Common myeloid progenitor, CD34-positive (primary cell): ENCODE measurements at places on chromosomes 5 and 9.

GRCh38 chr9:90469865-90470387 lies 172.7 kb downstream of the DIRAS2 start:
- DNase-seq: no peak

- no peak for DNase-seq
Measured at GRCh38 chr5:13941468-13941867, 3.0 kb downstream of the DNAH5 start.

DNA sequence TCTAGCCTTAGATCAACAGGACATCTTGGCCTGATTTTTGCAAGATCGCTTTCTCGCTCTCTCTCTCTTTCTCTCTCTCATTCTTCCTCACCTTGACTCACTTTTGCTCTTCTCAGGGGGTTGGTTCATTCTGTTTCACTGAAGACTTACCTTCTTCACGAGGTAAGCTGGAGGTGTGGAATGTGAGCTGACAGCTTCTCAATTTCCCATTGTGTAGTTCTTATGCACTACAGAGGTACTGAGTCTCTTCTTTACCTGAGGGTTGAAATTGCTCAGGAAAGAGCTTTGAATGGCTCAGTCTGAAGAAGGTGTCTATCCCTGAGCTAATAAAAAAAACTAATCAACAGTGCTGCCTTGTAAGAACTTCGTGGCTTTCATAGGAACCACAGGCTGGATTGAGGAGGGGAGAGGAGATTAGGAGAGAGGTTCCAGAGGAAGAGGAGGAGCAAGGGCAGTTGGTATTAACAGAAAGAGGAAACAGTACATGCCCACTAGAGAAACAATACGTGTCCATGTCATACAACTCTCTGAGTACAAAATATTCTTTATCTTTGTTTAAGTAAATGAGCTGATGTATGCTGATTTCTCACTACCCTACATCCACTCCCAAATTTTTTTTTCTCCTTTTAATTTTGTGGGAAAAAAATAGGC lies 192.2 kb downstream of the TMEM167A start:
- DNase-seq: no peak

GRCh38 chr5:103208460-103208859 lies 50.1 kb upstream of the MACIR start:
- no peak for DNase-seq

- DNase-seq: no peak
Measured at GRCh38 chr9:113425072-113425471, 14.5 kb downstream of the C9orf43 start.

- DNase-seq: no peak
Measured at GRCh38 chr5:61082516-61083280, 79.6 kb downstream of the SMIM15 start.

DNA sequence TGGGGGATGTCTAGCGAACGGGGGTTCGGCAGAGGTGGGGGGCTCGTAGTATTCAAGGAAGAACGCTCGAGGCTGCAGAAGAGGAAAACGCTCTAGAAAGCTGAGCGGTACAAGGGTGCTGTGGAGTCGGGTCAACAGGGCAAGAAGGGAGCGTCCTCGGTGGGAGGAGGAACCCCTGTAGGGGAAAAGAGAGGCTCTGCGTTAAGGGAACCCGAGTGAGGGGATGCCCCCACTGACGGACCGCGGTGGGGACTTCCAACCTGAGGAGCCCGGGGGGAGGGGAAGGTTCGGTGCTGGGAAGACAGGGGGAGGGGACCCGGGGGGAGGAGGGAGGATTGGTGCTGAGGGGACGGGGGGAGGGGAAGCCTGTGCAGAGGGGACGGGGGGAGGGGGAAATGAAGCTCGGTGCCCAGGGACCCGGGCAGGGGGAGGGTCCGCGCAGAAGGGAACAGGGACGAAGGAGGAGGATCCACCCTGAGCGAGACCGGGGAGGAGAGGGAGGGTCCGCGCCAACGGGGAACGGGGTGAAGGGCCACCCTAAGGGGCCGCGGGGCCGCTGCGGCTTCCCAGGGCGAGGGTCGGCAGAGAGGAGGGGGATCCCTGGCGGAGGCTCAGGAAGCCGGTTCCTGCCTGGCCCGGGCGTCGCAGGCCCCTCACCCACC lies 621 bp downstream of the NR6A1 start:
- DNase-seq: peak; percentile 68

GRCh38 chr9:18331808-18332209 lies 142.1 kb upstream of the ADAMTSL1 start:
- DNase-seq: no peak

GRCh38 chr5:142017832-142018427 lies 5.1 kb upstream of the GNPDA1 start:
- DNase-seq: peak; percentile 91

GRCh38 chr5:127396490-127397155 lies 106.0 kb downstream of the MEGF10 start:
- DNase-seq: no peak

DNA sequence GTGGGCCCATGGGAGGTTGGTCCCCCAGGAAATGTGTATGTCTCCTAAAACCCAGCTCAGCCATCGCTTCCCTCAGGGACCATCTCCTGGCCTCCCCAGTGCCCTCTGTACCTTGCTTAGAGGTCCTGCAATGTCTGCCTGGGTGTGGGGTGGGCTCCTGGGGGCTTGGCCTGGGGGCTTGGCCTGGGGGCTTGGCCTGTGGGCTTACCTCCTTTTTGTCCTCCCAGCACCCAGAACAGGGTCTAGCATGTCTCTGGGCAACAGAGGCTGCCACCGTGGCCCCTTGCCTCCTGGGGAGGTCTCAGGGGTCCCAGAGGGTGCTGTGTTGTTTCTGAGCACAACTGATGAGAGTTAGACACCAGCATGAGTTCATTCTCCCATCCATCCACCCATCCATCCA lies 10.7 kb upstream of the VAV2 start:
- no peak for DNase-seq

GRCh38 chr5:64767959-64768357 lies 533 bp downstream of the SREK1IP1 start:
- DNase-seq: peak; percentile 14

GRCh38 chr9:86842573-86842972 lies 104.7 kb downstream of the GAS1 start:
- DNase-seq: no peak

DNA sequence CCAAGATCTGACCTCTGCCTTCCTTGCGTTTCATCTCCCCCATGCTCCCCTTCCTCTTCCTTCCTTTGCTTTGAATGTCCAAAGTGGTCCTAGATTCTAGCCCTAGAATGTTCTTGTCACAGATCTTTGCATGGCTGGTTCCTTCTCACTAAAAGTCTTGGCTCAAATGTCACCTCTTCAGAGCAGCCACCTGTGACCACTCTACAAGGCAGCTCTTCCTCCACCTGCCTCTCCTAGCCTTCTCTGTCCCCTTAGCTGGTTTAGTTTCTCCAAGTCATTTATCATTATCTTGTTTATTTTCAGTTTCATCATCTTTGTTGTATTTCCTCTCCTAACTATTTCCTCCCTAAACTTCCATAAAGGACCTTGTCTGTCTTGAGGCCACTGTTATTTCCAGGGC lies 7.1 kb upstream of the OCLN start:
- DNase-seq: no peak

DNA sequence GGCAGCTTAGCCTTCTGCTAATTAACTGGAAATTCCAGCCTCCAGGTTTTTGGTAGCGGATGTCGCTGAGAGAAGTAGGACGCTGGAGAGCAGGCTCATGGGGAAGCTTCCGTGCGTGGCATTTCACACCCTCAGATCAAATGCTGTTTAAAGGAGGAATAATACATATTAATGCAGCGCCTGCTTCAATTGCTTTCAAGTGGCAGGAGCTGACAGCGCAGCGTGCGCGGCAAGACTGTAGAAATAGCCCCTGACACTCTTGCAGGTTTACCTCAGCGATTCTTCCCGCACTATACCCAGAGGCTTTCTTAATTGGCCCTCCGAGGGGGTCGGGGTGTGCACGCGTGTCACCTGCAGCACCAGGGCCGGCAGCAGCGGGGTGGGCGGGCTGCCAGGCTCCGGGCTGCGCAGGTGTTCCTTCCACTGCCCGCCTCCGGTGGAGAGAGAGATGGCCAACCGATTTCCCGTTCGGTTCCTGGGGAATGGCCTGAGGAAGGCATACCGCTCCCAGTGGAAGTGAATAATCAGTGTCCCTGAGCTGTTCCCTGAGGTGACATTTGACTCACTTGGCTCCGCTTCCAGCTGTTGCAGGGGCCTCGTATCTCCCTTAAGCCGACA lies 427.9 kb downstream of the KCTD16 start:
- DNase-seq: no peak

- no peak for DNase-seq
Measured at GRCh38 chr9:132590318-132591182, 8.1 kb downstream of the BARHL1 start.

GRCh38 chr5:59040804-59041201 lies 457.9 kb downstream of the RAB3C start:
- no peak for DNase-seq
